ENCODE measurements at places on chromosomes 1 and 21. TPM values are rescaled to one million over a fixed set of nuclear protein-coding genes. Genes with fewer than 3 reads are reported as not detected.

Gene RWDD3
- total RNA-seq: 11.6 TPM

DNA sequence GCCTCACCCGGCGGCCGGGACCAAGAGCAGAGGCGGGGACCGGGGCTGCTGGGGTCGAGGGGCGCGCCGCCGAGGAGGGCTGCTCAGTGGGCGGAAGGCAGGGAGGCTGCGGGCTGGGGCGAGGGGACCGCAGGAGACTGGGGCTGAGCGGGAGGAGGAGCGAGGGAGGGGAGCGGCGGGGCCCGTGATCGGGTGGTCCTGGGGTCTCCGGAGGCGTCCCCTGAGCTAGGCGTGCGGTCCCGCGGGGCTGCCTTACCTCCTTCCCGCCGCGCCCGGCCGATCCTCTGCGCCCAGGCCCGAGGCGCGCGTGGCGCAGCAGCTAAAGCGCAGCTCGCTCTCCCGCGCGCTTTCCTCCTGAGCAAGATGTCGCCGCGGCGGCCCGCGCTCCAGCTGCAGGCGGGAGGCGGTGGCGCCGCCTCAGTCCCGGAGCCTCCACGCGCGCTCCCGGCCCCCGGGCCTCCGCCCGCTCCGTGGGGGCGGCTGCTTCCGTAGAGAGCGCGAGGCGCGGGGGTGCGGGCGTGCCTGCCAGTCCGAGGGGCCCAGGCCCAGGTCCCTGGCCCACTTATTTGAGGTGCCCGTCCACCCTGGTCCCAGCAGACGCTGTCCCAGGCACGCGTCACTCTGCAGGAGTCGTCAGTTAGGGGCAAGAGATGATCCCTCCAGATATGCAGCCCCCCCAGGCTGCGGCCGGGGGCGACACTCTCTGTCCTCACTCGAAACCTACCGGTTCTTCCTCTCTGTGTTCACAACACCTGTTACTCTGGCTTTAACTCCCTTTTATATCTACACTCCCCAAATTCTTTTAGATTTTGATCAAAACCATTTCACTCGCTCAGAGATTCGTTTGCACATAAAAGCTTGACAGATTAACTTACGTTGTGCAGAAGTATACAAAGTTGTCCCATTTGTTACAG, at the start of gene CCSAP:
Gene CCSAP, minus strand, starts transcription at position 392 of the 914 bp plus-strand sequence. CDS start 582 bp downstream, outside the sequence.
- no peak for DNase-seq

DNA sequence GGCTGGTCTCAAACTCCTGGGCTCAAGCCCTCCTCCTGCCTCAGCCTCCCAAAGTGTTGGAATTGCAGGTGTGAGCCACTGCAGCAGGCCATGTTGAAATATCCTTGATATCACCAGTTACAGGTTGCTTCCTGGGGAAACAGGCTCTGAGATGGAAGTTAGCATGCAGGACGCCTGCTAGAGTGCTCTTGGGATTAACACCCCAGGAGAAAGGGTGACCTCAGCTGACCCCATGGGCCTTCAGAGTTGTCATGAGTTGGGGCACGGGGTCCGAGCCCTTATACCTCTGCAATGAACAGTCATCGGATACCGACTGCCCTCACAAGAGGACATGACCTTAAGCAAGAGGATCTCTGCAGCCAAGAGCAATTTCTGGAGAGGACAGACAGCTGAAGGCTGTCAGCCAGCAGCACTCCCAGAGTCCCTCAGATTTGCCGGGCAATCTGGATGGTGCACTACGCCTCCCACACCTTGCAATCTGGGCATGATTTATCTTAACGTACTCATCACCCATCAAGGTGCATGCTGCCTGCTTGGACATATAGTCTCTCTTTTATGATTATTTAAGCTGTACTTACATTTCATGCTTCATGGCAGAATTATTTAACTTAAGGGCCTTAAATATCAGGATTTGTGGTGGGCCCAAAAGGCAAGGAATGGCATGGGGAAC, 134.6 kb downstream of the ADSS2 start:
- DNase-seq: no peak

Gene KCNN3
- total RNA-seq: 0.96 TPM

- no peak for DNase-seq
Measured at GRCh38 chr1:153617663-153618062, 1.5 kb upstream of the S100A14 start.

DNA sequence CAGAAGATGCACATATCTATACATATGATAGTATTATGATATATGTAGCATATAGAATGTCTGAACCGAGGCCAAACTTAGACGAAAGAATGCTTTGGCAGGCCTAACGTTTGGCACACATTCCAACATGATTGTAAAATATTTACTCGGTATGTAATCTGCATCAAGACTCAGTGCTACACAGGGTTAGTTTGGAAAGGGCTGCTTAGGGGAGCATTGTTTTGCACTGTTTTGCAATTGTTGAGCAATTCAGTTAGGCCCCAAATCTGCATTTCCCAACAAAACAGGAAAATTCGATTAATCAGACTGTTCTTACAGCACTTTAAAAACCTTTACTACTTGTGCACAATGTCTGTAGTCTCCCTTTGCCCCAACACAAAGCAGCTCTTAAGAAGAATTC, 216.0 kb upstream of the NEGR1 start:
- no peak for DNase-seq

DNA sequence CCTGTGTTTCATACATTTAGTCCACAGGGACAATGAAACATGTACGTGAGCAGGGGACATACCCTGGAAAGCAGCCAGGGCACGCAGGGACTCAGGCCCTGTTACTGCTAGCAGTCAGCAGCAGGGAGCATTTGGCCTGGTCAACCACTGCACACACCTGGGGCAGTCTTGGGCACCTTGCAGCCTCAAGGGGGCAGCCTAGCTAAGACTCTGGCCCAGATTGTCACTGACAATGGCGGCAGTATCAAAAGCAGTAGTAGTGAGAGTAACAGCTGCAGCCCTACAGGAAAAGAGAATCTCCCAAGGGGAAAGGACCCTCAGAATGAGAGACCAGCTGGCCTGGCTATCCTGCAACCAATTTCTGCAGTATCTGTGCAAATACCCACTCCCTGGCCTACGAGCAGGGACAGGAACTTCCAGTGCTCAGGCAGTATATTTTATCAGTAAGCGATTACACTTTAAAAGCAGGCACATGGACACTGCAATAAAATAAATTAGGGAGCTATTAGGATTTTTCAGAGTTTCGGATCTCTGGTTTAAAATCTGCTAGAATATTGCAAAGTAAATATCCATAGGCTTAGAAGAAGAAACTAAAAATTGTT, 475.6 kb downstream of the LTN1 start:
- DNase-seq: no peak

Gene DSTYK
- total RNA-seq: 8.5 TPM

GRCh38 chr1:203450479-203451149, 25.0 kb upstream of the PRELP start:
- DNase-seq: no peak

DNA sequence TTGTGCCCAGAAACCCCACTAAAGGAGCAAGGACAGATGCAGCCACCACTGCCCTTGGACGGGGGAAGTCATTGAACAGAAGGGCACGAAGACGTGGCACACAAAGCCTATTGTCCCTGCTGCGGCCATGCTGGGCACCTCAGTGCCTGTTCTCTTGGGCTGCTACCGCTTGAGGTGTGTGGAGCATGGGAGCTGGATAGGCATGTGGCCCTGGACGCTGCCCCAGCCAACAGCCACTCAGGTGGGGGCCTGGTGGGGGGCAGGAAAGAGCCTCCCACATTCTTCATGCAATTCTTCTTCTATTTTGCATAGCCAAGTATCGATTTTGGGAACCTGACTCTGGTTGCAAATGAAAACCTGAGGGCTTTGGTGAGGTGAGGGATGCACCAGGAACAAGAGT, 337.2 kb downstream of the RPS6KC1 start:
- DNase-seq: no peak

DNA sequence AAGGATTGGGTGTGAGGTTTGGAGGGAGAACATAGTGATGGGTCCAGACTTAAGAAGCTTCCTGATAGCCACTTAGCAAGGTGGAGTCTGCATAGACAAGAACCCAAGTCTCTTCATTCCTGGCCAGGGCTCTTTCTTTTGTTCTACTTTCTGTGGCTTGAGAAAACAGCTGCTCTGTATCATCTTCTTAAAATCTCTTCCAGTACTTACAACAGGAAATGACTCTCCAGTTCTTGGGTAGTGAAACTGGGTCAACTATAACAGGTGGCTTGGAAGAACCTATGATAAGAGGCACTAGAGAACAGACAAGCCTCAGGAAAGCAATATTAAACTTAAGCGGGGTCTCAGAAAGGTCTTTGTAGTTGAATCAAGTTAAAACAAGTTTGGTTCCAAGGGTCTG, 148.1 kb upstream of the USP24 start:
- no peak for DNase-seq

Gene TPTE
- not detected for total RNA-seq

Gene UMODL1
- not detected for total RNA-seq

DNA sequence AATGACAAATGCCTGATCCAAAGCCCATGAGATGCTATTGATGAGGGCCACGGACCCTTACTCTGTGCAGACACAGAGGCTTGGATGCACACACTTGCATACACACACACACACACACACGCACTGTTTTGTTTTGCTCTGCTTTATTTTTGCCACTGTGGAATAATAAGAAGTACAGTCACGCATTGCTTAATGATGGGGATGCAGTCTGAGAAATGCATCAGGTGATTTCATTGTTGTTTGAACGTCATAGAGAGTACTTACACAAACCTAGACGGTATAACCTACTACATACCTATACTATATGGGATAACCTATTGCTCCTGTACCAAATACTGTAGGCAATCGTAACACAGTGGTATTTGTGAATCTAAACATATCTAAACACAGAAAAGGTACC, 104.4 kb downstream of the RHOU start:
- DNase-seq: no peak

DNA sequence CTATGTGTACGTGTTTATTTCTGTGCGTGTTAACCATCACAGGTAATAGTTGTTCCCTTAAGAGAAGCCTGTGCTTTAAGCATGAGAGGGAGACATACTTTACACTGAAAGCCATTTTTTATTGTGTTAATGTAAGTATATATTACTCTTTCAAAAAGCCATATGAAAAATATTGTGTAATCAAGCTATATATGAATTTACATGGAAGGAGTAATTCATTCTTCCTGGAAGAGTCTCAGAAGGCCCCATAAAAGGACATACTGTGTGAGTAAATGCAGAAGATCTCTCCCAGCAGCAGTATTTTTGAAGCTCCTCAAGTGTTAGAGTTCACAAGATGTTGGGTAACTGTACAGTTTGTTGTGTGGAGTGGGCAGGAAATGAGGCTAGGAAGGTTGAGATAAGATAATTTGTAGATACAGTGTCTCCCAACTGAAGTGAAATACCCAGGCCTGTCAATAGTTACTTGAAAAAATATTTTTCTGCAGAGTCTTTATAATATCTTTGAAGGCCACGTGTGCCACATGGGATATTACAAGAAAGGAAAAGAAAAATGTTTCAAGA, 138.3 kb downstream of the PTGER3 start:
- no peak for DNase-seq

- DNase-seq: no peak
Measured at GRCh38 chr1:82598337-82598736, 797.6 kb downstream of the ADGRL2 start.

DNA sequence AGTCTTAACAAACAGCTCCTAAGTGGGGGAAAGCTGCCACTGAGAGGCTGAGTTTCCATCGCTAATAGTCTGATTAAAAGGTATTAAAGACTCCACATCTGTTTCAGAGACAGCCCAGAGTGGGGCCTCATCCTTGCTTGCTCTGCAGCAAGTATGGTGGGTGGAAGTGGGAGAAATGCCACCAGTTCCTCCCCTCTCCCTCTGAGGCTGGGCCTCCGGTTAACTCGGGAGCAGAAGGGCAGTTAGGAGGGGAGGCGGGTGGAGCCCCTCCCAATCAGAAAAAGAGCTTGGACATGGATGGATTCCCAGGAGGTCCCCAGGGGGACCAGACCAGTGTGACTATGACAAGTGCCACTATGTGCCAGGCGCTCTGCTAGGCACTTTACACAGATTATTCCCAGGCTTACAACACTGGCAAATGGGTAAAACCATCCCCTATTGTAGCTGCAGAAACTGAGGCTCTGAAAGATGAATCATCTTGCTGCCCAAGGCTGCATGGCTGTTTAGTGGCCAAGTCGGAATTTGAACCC, 11.4 kb upstream of the ASCL5 start:
- DNase-seq: no peak

DNA sequence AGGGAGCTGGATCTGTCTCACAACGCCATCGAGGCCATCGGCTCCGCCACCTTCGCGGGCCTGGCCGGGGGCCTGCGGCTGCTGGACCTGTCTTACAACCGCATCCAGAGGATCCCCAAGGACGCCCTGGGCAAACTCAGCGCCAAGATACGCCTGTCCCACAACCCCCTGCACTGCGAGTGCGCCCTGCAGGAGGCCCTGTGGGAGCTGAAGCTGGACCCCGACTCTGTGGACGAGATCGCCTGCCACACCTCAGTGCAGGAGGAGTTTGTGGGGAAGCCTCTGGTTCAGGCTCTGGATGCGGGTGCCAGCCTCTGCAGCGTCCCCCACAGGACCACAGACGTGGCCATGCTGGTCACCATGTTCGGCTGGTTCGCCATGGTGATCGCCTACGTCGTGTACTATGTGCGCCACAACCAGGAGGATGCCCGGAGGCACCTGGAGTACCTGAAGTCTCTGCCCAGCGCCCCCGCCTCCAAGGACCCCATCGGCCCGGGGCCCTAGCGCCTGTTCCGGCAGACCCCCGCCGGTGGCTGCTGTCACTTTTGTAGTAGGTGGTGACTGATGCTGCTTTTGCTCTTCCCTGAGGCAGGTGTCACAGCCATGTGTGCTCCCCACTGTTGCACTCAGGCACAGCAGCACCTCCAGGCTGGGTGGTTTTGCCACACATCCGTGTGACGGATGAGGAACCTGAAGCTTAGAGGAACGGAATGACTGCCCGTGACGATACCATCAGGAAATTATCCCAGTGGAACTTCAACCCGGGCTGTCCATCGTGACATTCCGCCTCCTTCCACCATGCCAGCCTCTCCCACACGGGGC, 1.8 kb downstream of the LRRC3 start:
- DNase-seq: no peak

Gene SLC2A5
- total RNA-seq: 12.9 TPM

- no peak for DNase-seq
Measured at GRCh38 chr1:227666286-227666685, 68.8 kb downstream of the JMJD4 start.

DNA sequence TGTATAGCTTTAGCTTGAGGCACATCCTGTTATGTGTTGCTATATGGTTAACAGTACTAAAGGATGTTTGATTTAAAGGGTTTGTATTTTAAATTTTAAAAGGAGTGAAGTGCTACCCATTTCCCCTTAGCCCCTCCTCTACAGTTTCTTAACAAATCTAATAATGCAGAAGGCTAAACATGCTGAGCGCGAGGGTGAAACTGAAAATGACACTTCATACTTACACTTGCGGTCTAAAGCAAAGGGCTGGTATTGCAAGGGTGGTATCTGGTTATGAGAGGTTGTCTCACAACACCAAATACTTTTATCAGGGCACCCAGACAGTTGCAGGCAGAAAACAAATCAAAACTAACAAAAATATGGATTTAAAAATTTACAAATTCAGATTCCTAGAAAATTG, 172.3 kb downstream of the SIPA1L2 start:
- DNase-seq: no peak

DNA sequence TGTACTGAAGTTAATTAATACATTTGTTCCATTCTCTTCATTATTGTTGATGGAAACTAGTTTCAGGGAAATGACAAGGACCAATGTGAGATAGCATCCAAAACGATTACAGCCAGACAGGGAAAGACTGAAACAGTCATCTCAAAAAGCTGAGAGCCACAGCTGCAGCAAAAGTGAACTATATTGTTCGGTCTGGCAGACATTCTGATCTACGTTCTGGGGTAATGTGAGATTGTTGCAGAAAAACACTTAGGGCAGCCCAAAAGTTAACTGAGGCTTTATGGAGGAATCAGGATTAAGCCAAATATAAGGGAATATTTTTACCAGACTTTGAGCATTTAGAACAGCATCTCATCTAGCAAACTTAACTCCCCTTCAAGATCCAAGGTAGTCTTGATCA, 112.9 kb downstream of the LRRC40 start:
- no peak for DNase-seq

Data from mesenteric fat pad (tissue), 1 donor.